ENCODE measurements at places on chromosomes 2 and 18.

DNA sequence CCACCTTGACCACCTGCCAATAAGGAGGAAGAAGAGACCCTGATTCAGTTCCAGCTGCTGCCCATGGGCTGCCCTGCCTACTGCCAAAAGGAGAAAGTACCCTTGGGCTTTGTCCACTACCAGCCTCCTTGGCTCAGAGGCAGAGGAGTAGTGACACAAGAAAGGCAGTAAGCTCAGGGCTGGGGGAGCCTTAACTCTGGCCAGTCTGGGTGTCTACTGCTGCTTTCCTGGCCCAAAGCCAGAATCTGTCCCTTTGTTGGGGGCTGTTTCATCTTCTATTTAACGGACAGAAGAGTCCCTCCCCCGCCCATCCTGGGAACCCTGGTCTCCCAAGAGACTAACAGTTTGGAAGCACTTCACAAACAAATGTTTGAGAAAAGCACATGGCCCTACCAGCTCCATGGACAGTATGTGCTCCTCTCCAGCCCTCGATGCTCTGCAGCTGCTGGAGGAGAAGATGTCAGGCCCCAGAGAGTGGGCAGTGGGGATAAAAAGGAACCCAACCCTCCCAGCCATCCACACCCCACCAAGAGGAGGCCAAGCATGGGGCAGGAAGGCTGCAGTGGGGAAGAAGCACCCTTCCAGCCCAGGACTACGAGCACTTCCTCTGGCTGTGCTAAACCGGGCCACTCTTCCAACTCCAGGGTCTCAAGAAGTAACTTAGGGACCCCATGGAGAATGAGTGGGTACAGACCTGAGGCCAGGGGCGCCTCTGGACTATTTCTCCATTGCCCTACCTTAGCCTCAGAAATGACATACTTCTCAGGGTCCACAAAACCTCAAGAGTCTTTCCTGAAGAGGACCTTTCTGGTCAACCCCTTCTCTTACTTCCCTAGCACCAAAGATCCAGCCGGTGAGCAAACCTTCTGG lies 1.2 kb downstream of the ATG9A start:
- no peak for DNase-seq

DNA sequence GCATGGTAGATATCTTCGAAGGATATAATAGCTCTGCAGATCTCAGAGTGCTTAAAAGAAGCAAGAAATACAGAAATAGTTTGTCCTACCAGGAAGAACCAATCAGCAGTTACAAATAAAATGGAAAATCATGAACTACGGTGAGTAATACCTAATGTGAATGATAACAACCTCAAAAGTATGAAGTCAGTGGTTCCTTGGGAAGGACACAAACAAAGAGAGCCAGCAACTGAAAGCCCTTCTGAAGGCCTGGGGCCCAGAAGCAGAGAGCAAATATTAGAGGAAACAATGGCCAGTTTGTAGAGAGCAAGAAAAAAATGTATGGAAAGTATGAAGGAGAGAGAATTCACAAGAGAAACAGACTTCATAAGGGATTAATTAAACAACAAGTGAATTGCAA lies 226.8 kb upstream of the CHST9 start:
- DNase-seq: no peak

- DNase-seq: no peak
Measured at GRCh38 chr2:10900216-10901109, 11.3 kb upstream of the KCNF1 start.

DNA sequence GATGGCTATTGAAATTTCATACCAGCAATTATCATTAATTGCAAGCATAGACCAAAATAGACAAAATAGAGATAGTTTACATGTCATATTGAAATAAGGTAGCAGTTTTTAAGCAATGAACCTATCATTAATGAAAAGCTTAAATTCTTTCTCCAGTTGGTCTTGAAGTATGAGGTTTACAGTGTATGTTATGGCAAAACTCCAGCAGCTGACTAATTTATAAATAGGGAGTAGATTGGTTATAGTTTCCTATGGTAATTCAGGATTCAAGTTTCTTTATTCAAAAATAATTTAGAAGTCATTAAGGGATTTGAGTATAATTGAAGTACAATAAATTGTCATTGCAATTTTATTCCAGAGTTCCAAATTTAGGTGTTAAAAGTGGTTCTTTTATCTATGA lies 69.6 kb upstream of the COL5A2 start:
- DNase-seq: no peak

DNA sequence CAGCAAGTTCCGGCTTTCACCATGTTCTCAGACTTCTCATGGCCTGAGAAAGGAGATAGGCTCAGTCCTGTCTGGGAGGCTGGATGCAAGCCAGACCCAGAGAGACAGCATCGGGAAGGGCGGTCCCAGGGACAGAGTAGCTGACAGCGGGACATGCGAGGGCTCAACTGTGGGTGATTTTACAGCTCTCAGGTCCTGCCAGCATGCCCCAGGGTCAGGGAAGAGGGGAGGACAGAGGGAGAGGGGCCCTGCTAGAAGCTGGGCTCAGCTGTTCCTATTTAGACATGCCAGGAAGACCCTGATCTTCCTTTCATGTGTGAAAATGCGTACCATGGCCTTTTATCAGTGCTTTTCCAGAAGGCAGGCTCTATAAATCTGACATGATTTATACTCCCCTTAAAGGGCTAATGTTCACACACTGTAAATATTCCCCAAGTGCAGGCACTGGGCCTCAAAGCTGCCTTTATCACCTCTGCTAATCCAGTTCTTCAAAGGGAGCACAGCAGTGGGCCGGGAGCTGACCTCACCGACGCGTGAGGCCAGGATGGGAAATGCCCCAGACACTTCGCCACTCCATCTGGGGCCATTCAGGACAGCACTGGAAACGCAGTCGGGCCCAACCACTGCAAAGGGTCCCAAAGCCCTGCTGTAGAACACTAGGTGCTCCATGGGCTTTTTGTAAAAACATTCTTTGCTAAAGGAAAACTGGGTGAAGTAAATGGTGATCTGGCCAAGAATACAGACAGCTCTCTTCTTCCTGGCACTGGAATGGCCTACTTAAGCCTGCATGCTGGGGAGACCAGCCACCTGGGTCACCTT lies 96.1 kb upstream of the LMAN1 start:
- DNase-seq: peak; percentile 35

GRCh38 chr2:147260241-147260640 lies 584.6 kb upstream of the ACVR2A start:
- DNase-seq: no peak
